NCI-H1436 (cell line): ENCODE measurements at places on chromosomes 7 and 10.

GRCh38 chr7:118214051-118214832 is 10.3 kb upstream of the ANKRD7 start:
- peak; percentile 52 for DNase-seq

GRCh38 chr7:26815426-26815825 is 49.0 kb downstream of the SKAP2 start:
- DNase-seq: no peak

DNA sequence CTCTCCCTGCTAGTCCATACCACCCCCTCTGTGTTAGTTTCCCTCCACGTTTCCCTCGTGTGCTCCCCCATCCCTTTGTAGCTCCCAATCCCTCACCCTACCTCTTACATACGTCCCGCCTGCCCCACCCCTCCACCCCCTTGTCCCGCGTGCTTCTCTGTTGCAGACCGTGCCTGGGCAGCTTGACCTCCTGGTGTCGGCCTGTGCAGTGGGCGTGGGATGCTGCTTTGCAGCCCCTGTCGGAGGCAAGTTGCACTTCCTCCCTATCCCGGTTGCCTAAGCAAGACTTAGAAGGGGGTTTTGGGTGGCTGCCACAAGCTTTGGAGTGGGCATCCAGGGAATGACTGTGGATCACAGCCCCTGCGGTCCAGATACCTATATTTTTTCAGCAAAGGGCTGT is 7.7 kb downstream of the CLCN1 start:
- DNase-seq: no peak

DNA sequence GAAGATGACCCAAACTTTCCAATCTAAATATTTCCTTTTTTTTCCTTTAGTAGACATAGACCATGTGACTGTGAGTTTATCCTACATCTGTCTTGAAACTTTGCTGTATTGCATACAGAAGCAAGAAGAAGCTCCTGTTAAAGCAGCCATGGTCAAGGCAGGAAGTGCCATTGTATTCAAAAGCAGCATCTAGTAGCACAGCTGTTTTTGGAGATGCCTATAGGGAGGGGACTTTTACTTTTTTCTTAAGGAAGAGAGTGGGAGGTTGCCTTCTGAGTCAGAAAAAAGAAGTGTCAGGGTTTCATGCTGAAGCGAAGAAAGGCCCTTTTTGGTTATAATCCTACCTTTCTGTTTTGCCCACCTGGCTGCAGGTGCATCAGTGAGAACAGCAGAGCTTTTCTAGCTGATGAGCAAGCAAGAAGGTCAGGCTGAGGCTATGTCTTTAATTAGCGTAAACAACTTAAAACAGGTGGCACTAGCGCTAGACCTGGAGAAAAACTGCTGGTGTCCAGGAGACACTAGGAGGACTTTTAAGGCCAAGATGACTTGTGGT is 234.1 kb upstream of the AGK start:
- no peak for DNase-seq

- no peak for DNase-seq
Observed at GRCh38 chr7:118734541-118734940, 510.0 kb downstream of the ANKRD7 start.

DNA sequence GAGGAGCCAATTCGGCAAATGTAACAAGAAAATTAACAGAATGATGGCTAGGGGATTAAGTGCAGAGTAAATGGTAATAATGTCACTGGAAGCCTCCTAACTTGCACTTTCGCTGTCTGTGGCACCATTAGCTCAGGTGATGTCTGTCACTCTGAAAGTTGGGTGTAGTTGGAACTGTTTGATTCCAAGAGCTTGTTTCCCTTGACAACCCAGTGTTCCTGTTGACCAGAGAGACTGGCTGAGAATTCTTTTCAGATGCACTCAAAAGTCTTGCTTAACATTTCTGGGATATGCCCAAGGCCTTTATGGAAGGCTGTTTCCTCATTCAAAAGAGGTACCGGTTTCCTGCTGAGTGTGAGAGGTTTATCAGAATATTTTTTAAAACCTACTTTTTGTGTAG is 49.6 kb downstream of the PLPP4 start:
- DNase-seq: no peak

- no peak for DNase-seq
Observed at GRCh38 chr10:109454691-109455090, 468.6 kb downstream of the XPNPEP1 start.

DNA sequence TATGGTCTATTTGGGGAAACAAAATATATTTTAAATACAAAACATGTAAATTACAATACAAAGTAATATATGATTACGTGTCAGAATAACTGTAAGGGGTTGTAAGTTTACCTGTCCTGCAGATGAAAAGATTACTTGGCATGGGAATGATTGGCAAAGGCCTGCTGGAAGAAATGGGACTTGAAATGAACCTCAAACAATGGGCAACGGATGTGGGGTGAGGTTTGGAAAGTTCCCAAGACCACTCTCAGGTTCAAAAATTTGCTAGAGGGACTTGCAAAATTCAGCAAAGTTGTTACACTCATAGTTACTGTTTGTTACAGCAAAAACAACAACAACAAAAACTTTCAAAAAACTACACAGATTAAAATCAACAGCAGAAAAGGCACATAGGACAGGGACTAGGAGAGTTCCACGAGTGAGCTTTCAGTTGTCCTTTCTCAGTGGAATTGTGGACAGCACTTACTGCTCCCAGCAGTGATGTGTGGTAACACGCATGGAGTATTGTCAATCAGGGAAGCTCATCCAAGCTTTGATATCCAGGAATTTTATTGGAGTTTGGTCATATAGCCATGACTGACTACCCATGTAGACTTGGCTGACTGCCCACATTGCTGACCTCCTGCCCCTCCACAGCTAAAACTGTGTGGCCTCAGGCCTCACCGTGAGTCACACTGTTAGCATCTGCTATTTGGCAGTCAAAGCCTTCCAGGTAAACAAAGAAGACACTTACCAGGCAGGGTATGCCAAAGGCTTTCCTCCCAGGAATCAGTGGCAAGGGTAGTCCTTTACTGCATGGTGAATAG is 43.8 kb downstream of the EXOC6 start:
- no peak for DNase-seq

DNA sequence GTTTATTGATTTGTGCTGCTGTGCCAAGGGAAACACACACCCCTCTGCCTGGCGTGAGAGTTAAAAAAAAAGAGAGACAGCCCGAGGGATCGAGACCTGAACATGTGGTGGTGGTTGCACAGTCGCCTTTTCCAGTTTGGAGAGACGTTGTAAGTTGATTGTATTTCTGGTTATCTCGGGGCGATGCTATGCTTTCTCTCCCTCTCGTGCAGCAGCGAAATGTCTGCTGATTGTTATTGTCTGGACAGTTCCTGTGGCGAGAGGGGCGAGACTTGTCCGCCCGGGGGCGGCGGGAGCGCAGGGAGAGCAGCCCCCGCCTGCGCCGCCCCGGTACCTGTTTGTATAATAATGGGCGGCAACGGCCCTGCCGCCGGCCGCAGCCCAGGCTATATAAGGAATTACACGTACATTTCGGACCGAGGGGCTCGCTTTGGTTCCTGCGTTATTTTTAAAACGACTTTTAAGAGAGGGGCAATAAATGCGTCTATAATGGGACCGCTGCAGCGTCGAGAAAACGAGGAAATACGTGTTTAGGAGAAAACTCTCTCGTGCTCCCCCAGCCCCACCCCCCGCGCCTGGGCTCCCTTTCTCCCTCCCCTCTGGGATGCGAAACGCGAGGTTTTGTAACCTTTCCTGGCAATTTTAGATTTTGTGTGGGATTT is 1.7 kb downstream of the ZEB1 start:
- no peak for DNase-seq

DNA sequence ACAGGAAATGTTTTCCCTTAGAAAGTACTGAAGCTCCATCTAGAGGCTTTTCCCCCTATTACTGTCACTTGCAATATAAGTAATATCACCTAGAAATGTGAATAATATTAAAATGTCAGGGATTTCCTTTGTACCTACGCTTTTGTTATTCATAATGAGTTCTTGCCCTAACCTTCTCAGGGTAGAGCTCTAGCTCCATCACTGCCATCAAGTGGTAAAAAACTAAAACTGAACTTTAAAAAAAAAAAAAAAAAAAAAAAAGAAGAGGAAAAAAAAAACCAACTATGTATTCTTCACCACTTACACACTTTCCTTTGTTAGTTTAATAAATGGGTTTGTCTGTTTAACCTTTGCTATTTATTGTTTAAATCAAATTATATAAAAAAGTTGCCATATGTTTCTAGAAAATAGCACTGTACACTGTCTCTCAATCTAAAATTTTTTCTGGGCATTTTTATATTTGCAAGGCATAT is 49.9 kb downstream of the DNAJC1 start:
- peak; percentile 45 for DNase-seq

DNA sequence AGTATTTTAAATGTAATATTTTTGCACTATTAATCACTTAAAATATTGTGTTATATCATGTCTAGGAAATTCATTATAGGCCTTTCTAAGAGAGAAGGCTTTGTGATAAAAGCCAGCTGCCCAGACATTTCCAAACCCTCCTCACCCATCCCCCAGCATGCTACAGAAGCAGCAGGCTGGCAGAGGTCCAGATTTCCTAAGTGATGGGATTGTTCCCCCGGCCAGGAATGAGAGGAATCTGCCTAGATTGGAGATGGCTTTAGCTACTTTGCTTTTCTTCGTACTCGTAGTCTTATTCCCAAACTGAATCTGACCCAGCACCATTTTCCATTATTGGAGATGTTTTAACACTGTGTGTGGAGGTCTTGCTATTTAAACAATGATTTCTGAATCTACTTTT is 29.4 kb downstream of the CDK14 start:
- DNase-seq: no peak
